ENCODE measurements at places on chromosomes 6 and 20.

GRCh38 chr6:6932341-6932740 lies 175.4 kb upstream of the RREB1 start:
- no peak for DNase-seq

DNA sequence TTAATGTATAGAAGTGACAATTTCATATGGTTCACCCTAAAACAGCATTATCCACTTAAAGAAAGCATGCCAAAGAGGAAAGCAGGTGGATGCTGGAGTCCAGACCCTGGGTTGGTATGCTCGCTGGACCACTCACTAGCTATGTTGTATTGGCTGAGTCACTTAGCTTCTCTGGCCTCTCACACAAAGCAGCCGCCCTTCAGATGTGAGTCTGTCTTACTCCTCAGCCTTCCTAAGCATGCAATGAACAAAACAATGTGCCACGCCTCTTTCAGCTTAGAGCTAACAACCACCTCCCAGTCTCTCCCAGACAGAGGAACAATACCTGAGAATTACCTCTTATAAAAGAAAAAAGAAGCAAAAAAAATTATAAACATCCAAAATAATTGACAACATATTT lies 29.4 kb downstream of the SIM1 start:
- DNase-seq: no peak

DNA sequence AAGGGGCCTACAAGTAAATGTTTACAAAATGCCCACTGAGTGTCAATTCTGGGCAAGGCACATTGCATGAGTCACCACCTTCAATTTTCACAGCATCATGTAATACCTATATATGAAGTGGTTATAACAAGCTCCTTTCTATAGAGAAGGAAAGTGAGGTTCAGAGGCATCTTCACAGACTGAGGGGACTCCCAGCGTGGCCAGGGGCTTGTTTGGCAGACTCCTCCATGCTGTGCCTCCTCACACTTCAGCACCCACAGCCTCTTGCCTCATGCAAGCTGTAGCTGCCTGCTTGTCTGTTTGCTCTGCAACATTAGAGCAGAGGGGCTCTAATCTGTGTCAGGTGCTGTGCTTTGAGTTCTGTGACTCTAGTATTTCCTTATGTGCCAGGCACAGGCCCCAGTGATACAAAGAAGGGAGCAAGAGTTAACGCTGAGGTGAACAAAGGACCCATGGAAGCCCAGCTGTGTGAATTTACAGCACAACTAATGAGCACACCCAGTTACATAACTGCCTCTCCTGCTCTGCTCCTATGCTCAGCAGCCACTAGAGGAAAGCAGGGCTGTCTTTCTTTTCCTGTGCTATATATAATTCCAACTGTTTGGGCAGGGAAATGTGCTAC lies 72.3 kb downstream of the ZHX3 start:
- DNase-seq: no peak

DNA sequence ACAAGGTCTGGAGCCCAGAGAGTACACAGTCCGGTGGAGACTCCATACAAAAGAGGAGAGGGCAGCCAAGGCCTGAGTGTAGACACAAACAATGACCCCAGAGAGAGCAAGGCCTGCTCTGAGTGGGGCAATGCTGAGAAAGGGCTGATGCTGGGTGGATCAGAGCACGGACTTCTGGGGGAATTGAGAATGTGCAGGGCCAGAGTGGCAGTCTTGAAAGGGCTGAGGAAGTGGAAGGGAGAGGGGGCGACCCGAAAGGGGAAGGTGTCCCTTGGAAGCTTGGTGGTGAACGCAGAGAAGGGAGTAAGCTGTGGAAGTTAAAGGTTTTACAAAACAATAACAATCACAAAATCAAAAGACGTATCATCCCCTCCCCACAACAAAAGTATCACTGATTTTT lies 12.0 kb upstream of the GRM4 start:
- no peak for DNase-seq

DNA sequence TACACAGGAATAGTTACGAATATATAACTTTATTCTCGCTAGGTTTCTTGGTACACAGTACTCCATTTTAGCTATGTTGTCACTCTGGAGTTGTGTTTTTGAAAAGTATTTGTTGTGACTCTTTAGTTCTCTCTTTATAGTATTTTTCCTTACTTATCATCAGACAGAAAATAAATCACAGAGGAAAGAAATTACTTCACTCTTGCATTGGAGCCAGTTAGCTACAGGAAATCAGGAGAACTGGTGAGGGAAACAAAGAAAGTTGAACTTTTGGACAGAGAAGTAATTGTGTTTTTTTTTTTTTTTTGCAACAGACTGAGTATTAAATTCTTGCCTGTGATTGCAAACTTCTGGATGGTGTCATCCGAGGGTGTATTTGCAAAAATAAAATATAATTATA lies 33.9 kb downstream of the DSE start:
- DNase-seq: no peak
